Stimulated activated CD8-positive, alpha-beta memory T cell treated with anti-CD3 and anti-CD28 coated beads, Interleukin-12 subunit alpha, Interleukin-12 subunit beta, amount 100 ng/mL, for 4 hours (primary cell): ENCODE measurements at places on chromosomes 3 and 15.
A peak's percentile ranks its signal among the peaks of the same experiment; 100 is the strongest.

GRCh38 chr3:178743297-178743696, 207.1 kb downstream of the KCNMB2 start:
- no peak for DNase-seq

DNA sequence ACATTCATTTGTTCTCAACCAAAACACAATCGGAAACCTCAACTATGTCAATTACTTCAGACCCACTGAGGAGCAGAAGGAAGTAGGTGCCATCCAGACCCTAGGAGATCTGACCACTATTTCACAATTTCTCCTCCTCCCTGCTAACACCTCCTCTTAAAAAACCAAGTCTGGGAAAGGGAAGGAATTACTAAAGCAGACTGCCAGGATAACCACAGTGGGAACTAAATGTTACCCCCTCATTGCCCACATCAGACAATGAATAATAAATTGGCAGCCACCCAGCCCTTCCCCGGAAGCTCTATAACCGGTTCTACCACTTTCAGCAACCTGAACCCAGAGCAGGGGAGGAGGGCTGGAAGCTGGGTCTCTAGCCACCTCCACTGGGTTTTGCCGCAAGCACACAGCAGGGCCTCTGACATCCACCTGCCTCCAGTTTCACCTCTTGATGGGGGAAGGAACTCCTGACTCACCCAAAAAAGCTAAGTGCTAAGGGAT, 17.6 kb downstream of the C15orf62 start:
- peak; percentile 50 for DNase-seq

GRCh38 chr3:60434950-60435349, 816.3 kb downstream of the FHIT start:
- DNase-seq = no peak

DNA sequence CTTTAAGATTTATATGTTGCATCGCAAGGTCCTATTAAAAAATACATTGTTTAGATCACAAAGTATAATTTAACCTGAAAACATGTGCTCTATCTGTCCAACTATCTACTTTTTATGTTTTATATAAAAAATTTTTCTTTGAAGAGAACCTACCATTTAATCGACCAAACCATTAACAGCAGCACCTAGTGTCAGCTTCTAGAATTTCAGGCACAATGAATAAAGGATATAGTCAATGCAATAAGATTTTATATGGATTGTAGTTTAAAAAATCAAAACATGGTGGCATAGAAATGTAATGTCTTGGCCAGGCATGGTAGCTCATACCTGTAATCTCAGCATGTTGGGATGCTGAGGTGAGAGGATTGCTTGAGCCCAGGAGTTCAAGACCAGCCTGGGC, 313.7 kb downstream of the GAP43 start:
- DNase-seq = no peak

DNA sequence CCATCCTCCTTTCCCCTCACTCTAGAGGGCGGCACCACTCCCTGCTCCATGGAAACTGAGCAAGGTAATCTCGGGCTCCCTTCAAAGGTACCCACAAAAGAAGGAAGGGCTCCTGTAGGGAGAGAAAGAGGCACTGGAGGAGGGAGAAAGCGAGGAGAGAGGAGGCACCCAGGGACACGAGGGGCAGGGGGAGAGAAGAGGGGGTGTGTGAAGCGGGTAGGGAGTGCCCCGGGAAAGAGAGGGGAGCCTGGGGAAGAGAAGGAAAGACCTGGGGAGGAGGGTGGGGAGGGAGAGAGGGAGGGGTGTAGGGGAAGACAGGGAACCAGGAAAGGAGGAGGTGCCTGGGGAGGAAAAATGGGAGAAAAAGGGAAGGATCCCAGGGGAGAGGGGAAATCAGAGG, 523 bp downstream of the VILL start:
- no peak for DNase-seq

DNA sequence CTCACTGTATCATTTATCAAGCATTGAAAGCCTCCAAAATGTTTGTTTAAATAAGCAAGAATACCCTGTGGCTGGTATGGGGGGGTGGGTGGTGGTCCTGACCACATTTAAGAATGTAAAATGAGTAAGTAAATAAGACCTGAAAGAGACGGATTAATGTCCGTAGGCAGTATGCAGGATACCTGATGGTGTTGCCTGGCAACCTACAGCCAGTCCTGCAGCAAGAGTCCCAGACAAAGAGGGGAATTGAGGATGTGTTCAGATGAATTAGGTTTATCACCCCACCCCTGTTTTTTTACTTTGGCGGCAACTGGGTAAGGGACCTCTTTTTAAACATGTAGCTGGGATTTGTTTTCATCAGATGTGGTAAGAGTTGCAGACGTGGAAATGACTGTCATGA, 99.8 kb upstream of the BFSP2 start:
- no peak for DNase-seq

GRCh38 chr15:76533060-76533820, 196.7 kb downstream of the ISL2 start:
- DNase-seq = no peak

DNA sequence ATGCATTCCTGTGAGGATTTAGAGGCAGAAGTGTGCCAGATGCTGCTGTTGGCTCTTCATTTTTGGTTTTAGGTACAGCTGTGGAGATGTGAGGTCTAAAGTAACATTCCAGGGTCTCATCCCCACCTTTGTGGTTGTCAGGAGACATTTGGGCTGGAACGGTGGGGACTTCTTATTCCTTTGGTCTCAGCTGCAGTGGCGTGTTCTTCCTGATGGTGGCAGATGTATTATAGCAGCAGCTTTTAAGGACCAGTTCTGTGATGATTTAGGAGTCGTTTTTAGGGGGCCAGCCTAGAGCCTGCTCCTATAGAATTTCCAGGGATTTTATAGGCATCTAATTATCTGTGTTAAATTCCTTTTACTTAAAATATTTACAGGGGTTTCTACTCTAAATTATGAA, 221.0 kb upstream of the EOMES start:
- no peak for DNase-seq

GRCh38 chr3:153138276-153139210, 23.5 kb upstream of the RAP2B start:
- no peak for DNase-seq
